ENCODE measurements at places on chromosomes 1 and 21.

DNA sequence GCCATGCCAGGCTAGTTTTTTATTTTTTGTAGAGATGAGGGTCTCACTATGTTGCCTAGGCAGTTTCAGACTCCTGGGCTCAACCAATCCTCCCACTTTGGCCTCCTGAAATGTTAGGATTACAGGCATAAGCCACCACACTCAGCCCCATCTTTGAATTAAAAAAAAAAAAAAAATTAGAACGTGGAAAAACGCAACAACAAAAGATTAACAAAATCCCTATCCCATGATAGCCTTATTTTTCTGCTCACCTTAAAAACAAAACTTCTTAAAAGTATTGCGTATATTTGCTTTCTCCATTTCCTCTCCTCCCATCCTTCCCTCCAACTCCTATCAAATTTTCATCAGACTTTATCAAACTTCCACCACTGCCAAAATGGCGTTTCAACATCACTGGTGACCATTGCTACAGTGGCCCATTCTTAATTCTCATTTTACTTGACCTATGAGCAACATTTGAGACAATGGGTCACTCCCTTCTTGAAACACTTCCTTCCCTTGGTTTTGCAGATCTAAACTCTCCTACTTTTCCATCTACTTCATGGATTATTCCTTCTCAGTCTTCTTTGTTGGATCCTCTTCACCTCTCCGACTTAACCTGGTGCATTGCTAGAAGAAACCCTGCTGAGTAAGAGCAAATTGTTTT is 579 bp upstream of the ZNF684 start:
- DNase-seq = no peak

- DNase-seq = no peak
These were observed 54.9 kb upstream of the ENAH start for GRCh38 chr1:225707824-225708223.

- no peak for DNase-seq
These were observed 196.2 kb downstream of the NPHP4 start for GRCh38 chr1:5796028-5796427.

- DNase-seq = peak; percentile 83
These were observed 1.6 kb upstream of the KDF1 start for GRCh38 chr1:26961826-26962225.

DNA sequence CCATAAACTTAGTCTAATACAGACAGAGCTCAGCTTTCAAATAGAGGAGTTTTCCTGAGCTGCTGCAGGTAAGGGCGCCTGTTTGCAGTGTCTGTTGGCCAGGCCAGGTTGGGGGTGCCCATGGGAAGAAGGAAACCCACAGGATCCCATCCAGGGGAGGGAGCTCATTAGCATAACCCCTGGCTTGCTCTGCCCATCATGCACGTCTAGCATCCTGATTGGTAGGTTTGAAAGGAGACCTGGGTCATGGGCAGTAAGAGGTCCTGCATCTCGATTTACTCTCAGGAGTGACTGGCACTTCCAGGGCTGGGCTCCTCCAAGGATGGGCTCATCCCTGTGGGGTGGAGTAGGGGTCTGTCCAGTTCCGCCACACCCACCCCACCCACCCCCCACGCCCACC is 103.7 kb upstream of the CLDN14 start:
- no peak for DNase-seq

- peak; percentile 3 for DNase-seq
These were observed 87.7 kb downstream of the SPATA17 start for GRCh38 chr1:217718873-217719272.

- DNase-seq = peak; percentile 85
These were observed 13.1 kb downstream of the ACTN2 start for GRCh38 chr1:236699366-236699765.

DNA sequence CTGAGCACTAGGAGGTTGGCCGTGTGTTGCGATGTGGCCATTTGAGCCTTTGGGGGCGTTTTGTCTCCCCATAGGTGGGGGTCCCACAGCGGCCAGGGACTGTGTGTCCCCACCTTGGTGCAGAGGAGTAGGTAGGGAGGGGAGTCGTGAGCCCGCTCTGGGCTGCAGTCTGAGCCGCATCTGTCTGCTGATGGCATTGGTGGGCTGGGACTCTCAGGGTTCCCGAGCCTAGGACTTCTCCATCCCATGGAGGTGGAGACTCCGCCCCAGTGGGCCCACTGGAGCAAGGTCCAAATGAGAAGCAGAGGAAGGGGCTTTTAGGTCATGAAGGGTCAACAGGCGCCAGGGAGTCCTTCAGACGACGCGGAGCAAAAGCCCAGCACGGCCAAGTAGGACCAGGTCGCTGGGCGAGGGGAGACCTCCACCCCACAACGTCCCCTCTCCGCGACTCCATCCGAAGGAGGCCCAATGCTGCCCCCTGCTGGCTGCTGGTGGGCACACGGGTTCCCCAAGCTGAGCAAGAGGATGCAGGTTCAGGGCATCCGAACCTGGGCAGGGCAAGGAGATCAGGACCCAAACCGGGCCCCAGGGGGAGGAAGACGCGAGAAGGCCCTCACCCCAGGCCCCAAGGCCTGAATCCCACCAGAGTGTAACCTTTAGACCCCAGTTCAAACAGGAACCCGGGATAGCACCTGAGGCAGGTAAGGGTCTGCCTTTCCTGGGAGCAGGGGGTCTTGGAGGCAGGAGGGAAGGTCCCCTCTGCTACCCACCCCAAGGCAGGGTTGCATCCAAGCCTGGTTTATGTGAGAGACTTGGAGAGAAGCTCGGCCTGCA is 14.9 kb downstream of the TTC34 start:
- no peak for DNase-seq

DNA sequence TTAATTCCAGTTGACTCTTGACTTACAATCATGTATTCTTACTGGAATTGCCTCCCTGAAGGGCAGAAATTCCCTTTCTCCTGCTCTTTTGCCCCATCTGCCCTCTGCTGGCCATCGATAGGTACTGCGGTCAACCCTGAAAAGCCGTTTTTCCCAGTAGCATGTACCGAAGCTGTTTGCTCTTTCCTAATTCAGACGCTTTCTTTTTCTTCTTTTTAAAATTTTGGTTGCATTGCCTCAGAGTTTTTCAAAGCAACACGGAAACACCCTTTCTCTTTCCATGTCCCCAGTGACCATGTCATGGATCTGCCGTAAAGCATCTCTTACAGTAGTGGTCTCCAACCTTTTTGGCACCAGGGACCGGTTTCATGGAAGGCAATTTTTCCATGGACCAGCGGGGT is 164.2 kb upstream of the C1orf21 start:
- DNase-seq = peak; percentile 25

DNA sequence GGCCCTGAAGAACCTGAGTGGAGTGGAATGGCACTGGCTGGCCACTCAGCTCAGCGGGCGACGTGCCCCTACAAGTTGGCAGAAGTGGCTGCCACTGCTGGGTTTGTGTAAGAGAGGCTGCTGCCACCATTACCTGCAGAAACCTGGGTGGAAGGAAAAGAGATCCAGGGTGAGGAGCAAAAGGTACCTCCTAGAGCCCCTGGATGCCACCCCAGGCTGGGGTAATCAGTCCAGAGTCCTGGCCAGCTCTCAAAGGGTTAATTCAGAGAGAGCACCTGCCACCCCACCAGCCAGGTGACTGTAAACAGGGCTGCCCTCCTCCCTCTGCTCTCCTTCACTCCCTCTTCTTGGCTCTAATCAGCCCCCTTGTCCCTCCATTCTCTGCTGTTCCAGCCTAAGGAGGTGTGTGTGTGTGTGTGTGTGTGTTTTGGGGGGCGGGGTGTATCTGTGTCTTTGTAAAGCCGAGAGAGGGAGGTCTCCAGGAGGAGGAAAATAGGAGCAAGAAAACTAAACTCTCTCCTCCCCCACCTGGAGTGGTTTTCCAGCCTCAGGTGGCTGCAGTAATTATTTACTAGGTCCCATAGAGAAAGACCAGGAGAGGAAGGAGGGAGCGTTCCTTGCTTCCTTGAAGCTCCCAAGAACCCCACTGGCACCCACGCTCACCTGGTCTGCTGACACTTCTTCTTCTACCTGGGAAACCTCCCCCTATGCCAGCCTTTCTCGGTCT is 12.6 kb downstream of the TRIM46 start:
- no peak for DNase-seq

DNA sequence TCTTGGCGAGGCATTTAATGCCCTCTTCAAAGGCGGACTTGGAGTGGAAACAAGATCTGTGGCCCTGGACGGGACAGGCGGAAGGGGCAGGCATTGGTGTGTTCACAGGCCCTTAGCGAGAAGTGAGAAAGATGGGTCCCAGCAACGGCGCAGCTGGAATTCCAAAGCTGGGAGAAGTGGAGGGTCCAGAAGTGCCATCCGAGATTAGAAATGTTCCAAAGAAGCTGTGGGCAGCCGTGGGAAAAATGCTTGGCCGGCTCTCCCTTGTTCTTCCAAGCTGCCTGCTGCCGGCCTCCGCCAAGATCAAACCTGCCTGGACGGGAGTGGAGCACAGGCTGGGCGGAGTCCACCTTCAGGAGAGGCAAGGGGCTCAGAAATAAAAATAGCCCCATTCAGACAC is 69.4 kb upstream of the ACTRT2 start:
- DNase-seq = no peak

GRCh38 chr1:245489838-245490237 is 335.1 kb downstream of the KIF26B start:
- DNase-seq = no peak

GRCh38 chr1:156498432-156499193 is 2.0 kb downstream of the MEF2D start:
- DNase-seq = peak; percentile 36

GRCh38 chr1:168374566-168374965 is 93.9 kb downstream of the TBX19 start:
- no peak for DNase-seq

GRCh38 chr1:182149411-182149965 is 88.0 kb upstream of the ZNF648 start:
- peak; percentile 16 for DNase-seq

- no peak for DNase-seq
These were observed 115.3 kb upstream of the FMN2 start for GRCh38 chr1:239976130-239976968.

DNA sequence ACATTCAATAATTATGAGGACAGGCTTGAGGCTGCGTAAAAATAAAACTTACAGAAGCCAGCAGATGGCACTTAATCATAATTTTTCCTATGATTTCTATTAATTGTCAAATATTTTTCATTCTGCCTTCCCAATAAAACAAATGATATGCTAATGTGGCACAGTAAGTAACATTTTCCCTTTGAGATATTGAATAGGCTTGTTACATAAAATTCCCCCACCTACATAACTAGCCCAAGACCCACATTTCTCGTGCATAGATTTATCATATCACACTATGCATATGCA is 55.4 kb upstream of the PTGFRN start:
- no peak for DNase-seq

DNA sequence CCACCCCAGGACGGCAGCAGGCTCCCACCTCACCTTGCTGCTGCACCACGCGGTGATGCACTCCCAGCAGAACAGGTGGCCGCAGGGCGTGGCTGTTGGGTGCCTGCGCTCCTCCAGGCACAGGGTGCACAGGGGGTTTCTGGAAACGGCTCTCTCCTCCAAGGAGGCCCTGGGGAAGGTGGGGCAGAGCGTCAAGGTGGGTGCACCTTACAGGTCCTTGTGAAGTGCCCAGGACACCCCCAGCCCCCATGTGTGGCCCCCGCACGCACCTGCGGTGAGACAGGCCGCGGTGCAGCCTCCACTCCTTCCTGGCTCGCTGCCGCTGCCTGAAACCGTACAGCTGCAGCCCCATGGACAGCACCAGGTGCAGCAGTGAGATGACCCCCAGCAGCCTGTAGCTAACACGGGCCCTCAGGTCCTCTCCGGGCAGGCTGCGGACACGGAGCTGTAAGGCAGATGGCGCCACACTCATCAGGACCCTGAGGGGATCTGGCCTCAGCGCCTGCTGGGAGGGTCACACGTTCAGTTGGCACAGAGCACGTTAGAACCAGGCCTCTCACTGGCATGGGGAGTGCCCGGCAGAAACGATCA is 5.8 kb downstream of the PEX10 start:
- no peak for DNase-seq

GRCh38 chr1:21647431-21648351 is 21.5 kb downstream of the RAP1GAP start:
- DNase-seq = peak; percentile 84

GRCh38 chr1:61097317-61097716 is 15.0 kb downstream of the NFIA start:
- peak; percentile 73 for DNase-seq

DNA sequence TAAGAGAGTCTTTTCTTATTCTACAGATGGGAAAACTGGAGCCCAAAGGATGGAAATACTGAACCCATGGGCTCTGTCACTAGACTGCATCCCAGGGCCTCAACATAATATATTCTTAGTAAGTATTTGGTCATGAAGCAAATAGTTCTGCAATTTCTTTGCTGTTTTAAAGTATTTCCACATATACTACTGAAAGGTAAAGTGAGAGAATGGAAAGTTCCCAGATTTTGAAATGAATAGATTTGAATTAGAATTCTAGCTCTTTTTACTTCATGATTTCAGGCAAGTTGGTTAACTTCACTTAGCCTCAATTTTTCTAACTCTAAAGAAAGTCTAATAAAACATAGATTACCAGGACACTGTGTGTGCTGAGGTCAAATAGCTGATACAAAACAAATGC is 95.6 kb upstream of the FGGY start:
- DNase-seq = no peak

DNA sequence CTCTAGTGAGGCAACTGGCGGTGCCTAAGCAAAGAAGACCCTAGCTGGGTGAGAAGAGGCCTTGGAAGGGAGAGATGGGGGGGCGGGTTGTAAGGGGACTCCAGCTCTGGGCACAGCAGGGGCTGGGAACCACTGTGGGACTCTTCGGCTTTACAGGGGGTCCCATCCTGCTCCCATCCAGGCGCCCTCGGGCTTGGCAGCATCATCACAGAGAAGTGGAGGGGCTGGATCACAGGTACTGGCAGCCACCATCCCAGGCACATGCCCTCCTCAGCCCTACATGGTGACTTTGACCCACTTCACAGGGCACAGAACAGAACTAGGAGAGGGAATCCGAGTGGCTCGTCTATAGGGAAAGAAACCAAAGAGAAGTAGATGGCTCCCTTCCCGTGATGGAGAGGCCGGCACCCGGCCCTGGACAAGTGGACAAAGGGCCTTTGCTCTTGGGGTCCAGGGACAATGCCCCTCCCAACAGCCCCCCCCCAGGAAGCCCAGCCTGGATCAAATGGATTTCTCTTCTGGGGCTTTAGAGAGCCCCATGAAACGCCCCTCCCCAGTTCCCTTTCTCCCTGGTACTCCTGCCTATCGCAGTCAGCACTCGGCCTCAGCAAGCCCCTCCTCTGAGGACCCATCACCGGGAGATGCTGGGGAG is 54.0 kb upstream of the ECE1 start:
- no peak for DNase-seq

DNA sequence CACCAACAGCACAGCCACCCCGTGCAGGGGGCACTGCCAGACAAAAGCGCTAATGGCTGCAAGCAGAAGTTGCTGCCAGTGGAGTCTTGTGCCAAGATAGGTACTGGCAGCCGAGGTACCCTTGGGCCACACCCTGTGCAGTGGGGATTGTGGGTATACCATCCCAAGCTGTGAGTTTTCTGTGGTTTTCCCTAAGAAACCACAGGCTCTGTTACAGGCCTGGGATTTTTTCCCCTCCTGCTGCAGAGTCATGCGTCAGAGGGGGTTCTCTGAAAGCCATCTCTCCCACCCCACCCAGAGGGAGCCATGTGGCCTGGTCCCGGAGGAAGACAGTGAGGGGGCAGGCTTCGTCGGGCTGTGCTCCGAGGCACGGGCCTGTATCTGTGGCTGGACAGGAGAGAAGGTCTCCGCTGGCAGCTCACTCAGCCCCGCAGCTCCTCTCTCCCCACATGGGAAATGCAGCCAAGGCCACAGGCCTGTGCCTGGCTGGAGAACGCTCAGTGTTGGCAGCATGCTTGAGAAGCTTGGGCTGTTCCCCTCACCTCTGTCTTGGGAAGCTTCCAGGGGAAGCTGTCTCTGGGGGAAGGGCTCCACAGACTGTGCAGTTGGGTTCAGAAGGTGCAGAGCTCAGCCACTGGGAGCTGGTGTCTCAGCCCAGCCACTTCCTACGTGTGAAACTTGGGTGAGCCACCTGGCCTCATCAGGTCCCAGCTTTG is 42.5 kb downstream of the NEK2 start:
- peak; percentile 68 for DNase-seq

All from NCI-H226 (cell line).